Stimulated activated CD8-positive, alpha-beta memory T cell treated with anti-CD3 and anti-CD28 coated beads, Interleukin-15, amount 100 ng/mL, for 24 hours (primary cell): ENCODE measurements at places on chromosomes 3 and 15.

DNA sequence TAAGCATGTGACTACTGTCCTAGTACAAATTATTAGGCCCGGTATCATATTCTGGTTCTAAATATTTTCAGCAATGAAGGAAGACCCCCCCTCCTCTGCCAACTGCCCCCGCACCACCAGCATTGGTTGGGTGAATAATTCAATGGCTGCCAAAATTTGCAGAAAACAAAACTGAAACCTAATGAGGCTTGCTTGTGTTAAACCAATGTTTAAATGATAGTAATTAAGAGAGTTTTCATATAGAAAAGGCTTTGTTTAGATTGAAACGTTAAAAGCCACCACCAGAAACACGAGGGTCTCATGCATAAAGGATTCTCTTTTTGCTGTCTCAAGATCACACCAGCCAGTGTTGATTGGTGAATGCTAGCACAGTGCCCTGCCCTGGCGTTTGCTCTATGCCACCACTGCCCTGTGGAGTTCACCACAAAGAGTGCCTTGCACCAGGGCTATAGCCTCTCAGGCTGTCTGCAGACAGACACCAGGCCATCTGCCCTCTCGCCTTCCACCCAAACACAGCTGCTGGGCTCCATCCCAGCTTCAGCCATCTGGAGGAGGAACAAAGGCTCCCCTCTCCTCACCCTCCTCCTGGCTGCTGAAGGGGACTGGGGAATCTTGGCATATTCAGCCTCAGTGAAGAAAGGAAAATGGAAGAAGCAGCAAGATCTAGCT, 200.3 kb upstream of the PFN2 start:
- DNase-seq, result no peak

DNA sequence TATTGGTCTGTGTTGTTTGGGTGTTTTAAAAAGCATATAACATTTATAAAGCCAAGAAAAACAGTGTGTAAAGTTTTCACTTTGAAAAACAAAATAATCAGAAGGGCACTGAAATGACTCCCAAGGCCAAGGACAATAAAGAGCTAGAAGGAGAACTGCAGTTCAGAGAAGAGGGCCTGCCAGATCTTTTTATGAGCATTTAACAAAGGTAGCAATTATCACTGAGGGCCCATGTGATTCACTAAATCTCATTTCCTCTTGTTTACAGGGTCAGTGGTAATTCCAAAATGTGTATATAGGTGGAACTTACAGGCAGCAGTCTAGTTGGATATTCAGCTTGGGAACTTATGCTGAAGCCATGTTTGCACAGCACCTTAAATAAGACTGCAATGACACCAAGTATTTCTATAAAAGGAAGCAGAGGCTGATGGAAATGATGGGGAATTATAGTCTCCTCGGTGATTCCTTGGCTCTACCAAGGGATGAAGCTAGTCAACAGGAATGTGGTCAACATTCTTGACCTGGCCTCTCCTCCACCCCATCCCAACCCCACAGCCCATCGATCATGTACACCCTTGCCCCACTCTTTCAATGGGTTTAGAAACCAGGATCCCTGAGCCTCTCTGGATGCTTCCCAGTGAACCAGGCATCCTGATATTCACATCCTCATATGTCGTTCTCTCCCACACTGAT, 54.4 kb upstream of the THUMPD3 start:
- no peak for DNase-seq

- no peak for DNase-seq
Observed at GRCh38 chr15:63288778-63289378, 11.5 kb downstream of the APH1B start.

DNA sequence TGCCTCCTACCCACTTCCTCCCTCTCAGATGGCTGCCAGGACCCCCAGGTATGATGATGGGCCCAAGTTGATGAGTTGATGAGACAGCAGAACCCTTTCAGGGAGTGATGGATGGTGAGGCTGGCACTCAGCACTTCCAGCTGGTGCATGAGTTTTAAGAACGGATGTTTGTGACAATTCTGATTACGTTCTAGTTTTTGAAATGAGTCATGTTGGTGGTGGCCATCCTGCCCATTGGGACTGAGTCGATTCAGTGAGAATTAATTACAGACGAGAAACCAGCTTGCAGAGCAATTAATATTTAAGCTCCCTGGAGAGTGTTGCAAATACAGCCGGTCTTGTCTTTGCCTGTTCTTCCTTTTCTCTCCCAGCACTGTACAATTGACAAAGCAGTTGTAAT, 56.9 kb upstream of the NR2C2 start:
- no peak for DNase-seq

GRCh38 chr3:39960515-39961191, 151.2 kb downstream of the MYRIP start:
- no peak for DNase-seq
